ENCODE measurements at places on chromosomes 5 and 9. TPM values are rescaled to one million over a fixed set of nuclear protein-coding genes. Genes with fewer than 3 reads are reported as not detected.

DNA sequence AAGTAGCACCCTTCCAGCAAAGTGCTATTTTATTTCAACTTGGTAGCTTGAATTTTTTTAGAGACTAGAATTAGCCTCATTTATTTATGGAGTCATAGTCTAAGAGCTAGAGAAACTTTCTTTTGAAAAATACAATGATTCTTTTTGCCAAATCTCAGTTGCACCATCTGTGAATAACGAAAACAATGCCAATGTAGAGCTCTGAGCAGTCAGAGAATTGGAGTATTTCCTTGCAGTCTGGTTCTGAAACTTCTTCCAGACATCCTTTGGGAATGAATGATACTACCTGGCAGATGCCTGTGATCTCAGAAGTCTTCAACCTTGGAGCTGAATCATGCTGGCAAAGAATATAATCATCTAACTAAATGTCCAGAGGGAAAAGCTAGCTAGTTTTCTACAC is 511.5 kb upstream of the CYLC2 start:
- no peak overlapping the region for H3K4me3 ChIP-seq
- DNase-seq = no peak
- H3K36me3 ChIP-seq = no peaks in the 10 kb centered on the region
- H3K27ac ChIP-seq = no peak overlapping the region
- H3K4me1 ChIP-seq = no peaks in the 10 kb centered on the region

Gene AK1
- 6.6 TPM for total RNA-seq

Gene PITX1
- total RNA-seq = 0.05 TPM

Gene FAM221B
- under 0.01 TPM for total RNA-seq

DNA sequence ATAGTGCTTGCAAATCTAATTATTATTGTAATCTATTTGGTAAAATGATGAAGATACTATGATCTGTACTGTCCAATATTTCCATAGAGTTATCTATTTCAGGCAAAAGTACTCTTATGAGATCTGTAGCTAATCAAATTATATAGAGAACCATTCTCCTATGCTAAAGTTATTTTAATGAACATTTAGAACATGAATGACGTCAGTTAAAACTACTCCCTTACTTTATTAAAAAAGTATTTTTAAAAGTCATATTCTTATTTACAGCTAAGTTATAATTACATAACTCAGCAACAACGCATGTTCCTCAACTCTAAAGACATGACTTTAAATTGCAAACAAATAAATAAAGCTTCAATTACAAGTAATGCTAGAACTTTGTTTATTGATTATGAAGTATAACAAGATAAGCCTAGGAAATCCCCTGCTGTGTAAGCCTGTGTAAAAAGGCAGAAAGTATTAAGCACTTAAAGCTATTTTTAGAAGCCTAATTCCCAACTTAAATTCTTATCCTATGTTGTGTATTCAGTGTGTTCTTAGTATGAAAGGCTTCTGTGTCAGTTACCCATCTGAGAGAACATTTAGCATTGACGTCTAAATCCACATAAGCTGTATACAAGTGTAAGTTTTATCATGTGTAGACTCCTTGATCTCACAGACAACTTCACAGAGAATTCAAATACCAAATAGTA is 285.7 kb downstream of the HCN1 start:
- H3K36me3 ChIP-seq = no peaks in the 10 kb centered on the region
- no peak overlapping the region for H3K27ac ChIP-seq
- no peaks in the 10 kb centered on the region for H3K27me3 ChIP-seq
- no peak for DNase-seq
- H3K4me1 ChIP-seq = no peaks in the 10 kb centered on the region
- H3K4me3 ChIP-seq = no peak overlapping the region

DNA sequence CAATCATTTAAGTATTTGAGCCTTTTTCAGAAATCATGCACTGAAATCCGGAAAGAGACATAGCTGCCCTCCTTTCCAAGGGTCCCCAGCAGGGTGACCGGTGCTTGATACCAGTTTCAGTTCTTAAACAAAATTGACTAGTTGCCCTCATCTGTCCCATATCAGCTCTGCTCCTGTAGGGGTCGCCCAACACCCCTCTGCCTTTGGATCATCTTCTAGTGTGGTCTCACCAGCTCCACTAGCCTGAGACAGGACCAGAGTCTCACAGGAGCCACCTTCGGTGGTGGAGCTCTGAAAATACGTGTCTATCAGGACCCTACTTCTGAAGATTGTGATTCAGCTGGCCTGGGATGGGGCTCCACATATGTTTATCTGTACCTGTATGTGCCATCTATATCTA is 428.2 kb downstream of the ENC1 start:
- H3K27me3 ChIP-seq = no peaks in the 10 kb centered on the region
- no peak overlapping the region for H3K4me3 ChIP-seq
- no peak for DNase-seq
- peaks cover 6% of the 10 kb centered on the region for H3K4me1 ChIP-seq
- no peaks in the 10 kb centered on the region for H3K36me3 ChIP-seq

GRCh38 chr5:32449262-32449661 is 4.7 kb upstream of the ZFR start:
- H3K4me1 ChIP-seq = peaks cover 6% of the 10 kb centered on the region
- H3K36me3 ChIP-seq = no peaks in the 10 kb centered on the region
- H3K4me3 ChIP-seq = no peak overlapping the region
- no peak for DNase-seq
- no peaks in the 10 kb centered on the region for H3K27me3 ChIP-seq
- no peak overlapping the region for H3K27ac ChIP-seq

Gene SPINK13
- total RNA-seq = not detected

Gene PCDHGB7
- total RNA-seq = 0.85 TPM

Gene FBLL1
- total RNA-seq = 0.14 TPM

DNA sequence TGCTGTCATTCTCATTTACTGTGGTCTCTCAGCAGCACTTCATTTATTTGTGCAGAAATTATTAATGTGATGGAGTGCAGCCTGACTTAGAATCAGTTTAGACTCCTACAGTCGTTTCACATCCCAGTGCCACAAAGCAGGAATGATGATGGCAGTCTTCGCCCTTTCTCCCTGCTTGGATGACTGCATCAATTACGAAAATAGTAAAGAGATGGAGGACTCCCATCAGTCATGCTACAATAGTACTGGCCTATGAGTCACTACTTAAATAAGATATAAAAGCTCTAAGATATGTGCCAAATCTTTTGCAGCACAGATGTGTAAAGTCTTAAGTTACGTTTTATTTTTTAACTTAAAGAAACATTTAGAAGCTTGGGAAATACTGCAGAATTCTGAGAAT is 263.9 kb downstream of the CHSY3 start:
- no peaks in the 10 kb centered on the region for H3K36me3 ChIP-seq
- H3K4me1 ChIP-seq = no peaks in the 10 kb centered on the region
- H3K27ac ChIP-seq = no peak overlapping the region
- H3K27me3 ChIP-seq = no peaks in the 10 kb centered on the region

GRCh38 chr9:86525182-86525581 is 171.0 kb upstream of the TUT7 start:
- no peak overlapping the region for H3K4me3 ChIP-seq
- H3K27me3 ChIP-seq = no peaks in the 10 kb centered on the region
- H3K27ac ChIP-seq = no peak overlapping the region

DNA sequence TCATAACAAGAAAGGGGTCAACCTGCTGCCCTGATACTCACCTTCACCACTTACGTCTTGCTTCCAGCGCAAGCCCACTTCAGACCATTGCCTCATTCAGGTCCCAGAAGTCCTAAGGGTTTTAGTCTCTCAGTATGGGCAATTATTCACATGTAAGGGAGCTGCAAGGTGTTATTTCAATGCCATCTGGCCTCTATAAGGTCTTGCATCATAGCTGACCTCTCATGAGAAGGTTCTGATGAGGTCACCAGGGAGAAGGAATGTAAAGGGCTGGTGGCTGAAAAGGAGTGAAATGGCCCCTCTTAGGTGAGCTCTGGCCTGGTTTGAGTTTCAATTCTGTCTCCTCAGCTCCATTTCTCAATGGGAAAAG is 1.5 kb upstream of the MARCHF3 start:
- DNase-seq = no peak
- peaks cover 5% of the 10 kb centered on the region for H3K27me3 ChIP-seq
- H3K36me3 ChIP-seq = no peaks in the 10 kb centered on the region
- no peak overlapping the region for H3K27ac ChIP-seq

Gene PCAT7
- total RNA-seq = under 0.01 TPM

GRCh38 chr9:78525986-78526560 is 229.1 kb downstream of the PSAT1 start:
- DNase-seq = no peak
- no peaks in the 10 kb centered on the region for H3K4me1 ChIP-seq
- no peaks in the 10 kb centered on the region for H3K27me3 ChIP-seq
- no peak overlapping the region for H3K27ac ChIP-seq
- H3K36me3 ChIP-seq = no peaks in the 10 kb centered on the region

DNA sequence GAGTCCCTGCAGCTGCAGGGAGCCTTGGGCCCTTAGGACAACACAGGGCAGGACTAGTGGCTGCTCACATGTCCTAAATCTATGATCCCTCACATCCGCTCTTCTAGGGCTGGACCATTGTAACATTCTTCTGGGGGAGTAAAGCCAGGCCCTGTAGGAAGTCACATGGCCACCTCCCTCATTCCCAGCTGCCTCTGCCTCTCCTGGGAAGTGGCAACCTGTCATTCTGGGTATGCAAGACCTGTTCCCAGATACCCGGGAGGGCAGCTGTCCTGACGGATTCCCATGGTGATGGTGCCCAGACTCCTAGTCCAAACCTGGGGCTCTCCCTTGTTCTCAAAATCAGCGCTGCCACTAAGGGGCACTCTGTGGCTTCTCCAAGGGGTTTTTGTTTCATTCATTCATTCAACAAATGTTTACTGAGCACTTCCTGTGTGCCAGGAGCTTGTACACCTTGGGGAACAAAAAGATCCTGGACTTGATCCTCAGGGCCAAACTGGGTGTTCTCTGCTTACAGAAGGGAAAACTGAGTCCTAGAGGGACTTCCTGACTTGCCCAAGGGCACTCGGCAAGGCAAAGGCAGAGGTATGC is 85.6 kb downstream of the PSD2 start:
- peaks cover 6% of the 10 kb centered on the region for H3K4me1 ChIP-seq
- H3K4me3 ChIP-seq = no peak overlapping the region
- H3K36me3 ChIP-seq = no peaks in the 10 kb centered on the region
- DNase-seq = no peak
- H3K27me3 ChIP-seq = no peaks in the 10 kb centered on the region

DNA sequence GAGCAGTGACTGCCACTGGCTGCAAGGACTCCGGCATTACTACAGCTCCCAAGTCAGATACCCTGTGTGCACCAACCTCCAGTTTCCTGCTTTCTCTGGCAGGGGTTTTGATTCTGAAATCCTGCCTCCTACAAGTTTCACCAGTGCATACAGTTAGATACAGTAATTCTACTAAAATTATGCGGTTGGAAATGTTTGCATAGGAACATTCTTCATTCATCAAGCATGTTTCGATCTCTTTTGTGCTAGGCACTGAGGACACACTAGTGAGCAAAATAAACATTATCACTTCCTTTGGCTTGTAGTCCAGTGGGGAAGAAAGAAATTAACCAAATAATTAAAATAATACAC is 152.2 kb downstream of the TMEM167A start:
- H3K36me3 ChIP-seq = peaks cover 18% of the 10 kb centered on the region
- no peaks in the 10 kb centered on the region for H3K27me3 ChIP-seq
- H3K27ac ChIP-seq = no peak overlapping the region
- H3K4me3 ChIP-seq = no peak overlapping the region
- no peak for DNase-seq
- H3K4me1 ChIP-seq = no peaks in the 10 kb centered on the region

DNA sequence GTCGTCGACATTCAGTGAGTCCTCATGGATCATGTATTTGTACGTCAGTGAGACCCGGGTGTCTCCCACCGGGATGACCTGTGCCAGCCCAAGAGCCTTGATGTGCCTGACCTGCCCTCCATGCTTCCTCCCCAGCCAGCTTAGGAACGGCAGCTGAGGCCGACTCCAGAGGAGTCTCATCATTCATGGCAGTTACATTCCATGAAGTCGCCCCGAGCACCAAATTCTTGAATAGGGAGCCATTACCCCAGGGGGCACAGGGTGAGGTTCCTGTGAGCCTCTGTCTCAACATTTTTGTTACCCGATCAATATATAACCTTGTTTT is 67.8 kb downstream of the ZNF354C start:
- no peaks in the 10 kb centered on the region for H3K27me3 ChIP-seq
- no peak overlapping the region for H3K27ac ChIP-seq
- no peak for DNase-seq
- H3K4me3 ChIP-seq = no peak overlapping the region
- no peaks in the 10 kb centered on the region for H3K4me1 ChIP-seq

DNA sequence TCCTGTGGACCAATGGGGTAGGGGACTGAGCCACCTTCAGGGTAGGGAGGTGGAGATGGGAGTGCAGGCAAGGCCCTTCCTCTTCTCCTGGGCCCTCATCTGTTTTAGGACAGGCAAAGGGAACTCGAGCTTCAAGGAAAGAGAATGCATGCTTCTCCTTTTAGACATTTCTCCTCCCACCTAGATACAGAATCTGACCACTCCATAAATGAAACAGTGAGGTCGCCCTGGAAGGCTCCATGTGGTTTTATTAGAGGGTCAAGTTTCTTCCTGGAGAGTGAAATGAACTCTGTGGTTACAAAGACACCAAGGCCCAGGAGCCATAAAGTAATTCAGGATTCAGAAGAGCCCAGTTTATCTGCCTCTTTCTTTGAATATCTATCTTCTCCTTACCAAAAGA is 14.9 kb downstream of the LHFPL2 start:
- H3K27ac ChIP-seq = no peak overlapping the region
- H3K4me1 ChIP-seq = peaks cover 7% of the 10 kb centered on the region
- H3K36me3 ChIP-seq = peaks cover 8% of the 10 kb centered on the region
- no peak overlapping the region for H3K4me3 ChIP-seq
- no peak for DNase-seq

DNA sequence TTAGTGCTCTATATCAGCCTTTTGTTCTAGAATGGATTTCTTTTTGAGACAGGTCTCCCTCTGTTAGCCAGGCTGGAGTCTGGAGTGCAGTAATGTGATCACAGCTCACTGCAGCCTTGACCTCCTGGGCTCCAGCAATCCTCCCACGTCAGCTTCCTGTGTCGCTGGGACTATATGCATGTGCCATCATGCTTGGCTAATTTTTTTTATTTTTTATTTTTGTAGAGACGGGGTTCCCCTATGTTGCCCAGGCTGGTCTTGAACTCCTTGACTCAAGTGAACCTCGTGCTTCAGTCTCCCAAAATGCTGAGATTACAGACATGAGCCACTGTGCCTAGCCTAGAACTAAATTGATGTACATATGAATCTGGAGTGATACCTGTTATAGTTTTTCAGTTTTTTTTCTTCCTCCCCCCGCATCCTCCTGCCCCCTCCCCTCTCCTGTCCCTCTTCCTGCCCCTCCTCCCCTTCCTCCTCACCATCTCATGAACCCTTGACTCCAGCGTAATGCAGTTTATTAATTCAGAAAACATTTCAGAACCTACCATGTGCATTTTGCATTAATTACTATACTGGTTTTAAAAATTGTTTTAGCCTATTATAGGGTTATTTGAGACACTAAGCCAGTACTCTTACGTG is 37.4 kb upstream of the TNFAIP8 start:
- H3K4me3 ChIP-seq = no peak overlapping the region
- peaks cover 56% of the 10 kb centered on the region for H3K4me1 ChIP-seq
- DNase-seq = peak; percentile 32
- no peaks in the 10 kb centered on the region for H3K27me3 ChIP-seq
